Thymus (tissue), 14 donors: ENCODE measurements at places on chromosomes 4 and X. TPM values are rescaled to one million over a fixed set of nuclear protein-coding genes. Genes with fewer than 3 reads are reported as not detected.

GRCh38 chr4:7906171-7906701 lies 33.4 kb downstream of the AFAP1 start:
- H3K4me3 ChIP-seq, result no peak overlapping the region
- no peak overlapping the region for H3K27ac ChIP-seq
- H3K27me3 ChIP-seq, result no peaks in the 10 kb centered on the region
- no peak for DNase-seq
- no peaks in the 10 kb centered on the region for H3K36me3 ChIP-seq
- H3K4me1 ChIP-seq, result peaks cover 25% of the 10 kb centered on the region

GRCh38 chrX:24703185-24703494 lies 9.4 kb downstream of the POLA1 start:
- H3K4me1 ChIP-seq, result no peaks in the 10 kb centered on the region
- H3K27ac ChIP-seq, result no peak overlapping the region
- no peaks in the 10 kb centered on the region for H3K36me3 ChIP-seq

- no peak for DNase-seq
- H3K27me3 ChIP-seq, result no peaks in the 10 kb centered on the region
- no peak overlapping the region for H3K4me3 ChIP-seq
- no peak overlapping the region for H3K27ac ChIP-seq
- no peaks in the 10 kb centered on the region for H3K4me1 ChIP-seq
Measured at GRCh38 chrX:809081-809480, 178.5 kb downstream of the SHOX start.

GRCh38 chr4:101259876-101260275 lies 87.5 kb downstream of the PPP3CA start:
- no peak for DNase-seq
- no peaks in the 10 kb centered on the region for H3K36me3 ChIP-seq
- H3K27me3 ChIP-seq, result no peaks in the 10 kb centered on the region
- H3K4me1 ChIP-seq, result no peaks in the 10 kb centered on the region
- no peak overlapping the region for H3K27ac ChIP-seq

DNA sequence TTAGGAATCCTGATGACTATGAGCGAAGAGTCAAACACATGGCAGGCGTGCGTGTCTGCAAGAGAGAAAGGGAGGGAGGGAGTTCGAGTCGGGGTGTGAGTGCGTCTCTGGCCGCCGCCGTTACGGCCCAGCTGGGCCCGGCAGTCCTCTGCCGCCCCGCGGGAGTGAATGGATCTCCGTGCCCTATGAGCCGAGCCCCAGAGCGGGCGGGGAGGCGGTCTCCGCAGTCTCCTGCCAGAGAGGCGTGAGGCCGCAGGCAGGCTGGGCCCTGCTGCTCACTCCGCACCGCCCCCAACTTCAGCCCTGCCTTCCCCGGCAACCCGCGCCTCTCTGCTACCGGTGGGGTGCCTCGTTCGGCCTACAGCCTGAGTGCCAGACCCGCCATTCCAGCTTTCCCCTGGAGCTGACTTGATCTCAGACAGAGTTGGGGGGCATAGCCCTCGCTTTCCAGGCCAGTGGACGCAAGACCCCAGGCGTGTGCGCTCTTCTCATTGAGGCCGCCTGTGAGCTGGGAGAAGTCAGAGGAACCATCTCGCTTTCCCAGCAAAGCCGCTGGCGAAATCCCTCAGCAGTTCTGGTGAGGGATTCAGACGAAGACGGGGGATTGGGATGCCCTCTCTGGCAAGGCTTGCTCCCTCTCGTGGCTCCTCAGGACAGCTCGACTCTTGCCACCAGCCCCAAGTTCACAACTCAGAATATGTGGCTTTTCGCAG lies 1.4 kb downstream of the SLC16A2 start:
- H3K4me3 ChIP-seq, result no peak overlapping the region
- no peaks in the 10 kb centered on the region for H3K36me3 ChIP-seq
- H3K27me3 ChIP-seq, result no peaks in the 10 kb centered on the region
- DNase-seq, result no peak

GRCh38 chr4:114879916-114880669 lies 233.3 kb downstream of the NDST4 start:
- DNase-seq, result no peak
- no peaks in the 10 kb centered on the region for H3K36me3 ChIP-seq
- no peaks in the 10 kb centered on the region for H3K27me3 ChIP-seq
- no peaks in the 10 kb centered on the region for H3K4me1 ChIP-seq
- H3K4me3 ChIP-seq, result no peak overlapping the region
- H3K27ac ChIP-seq, result no peak overlapping the region

- no peaks in the 10 kb centered on the region for H3K4me1 ChIP-seq
- no peak for DNase-seq
- no peaks in the 10 kb centered on the region for H3K27me3 ChIP-seq
- H3K27ac ChIP-seq, result no peak overlapping the region
- no peak overlapping the region for H3K4me3 ChIP-seq
Measured at GRCh38 chr4:67035986-67036385, 509.3 kb downstream of the CENPC start.

DNA sequence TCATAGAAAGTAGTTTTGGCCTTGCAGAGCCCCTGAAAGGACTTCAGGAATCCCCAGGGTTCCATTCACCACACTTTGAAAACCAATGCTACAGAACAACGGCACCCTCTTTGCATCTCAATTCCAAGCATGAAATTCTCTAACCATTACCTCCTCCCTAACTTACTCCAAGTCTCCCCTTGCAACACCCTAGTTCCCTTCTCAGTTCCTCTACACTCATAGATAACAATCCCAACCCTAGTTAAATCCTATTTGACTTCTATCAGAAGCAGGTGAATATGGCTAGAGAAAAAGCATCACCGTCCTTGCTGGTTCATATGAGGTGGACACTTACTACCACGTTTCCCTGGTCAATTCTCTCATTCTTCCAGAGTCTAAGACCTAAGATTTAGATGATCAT lies 2.4 kb downstream of the RCHY1 start:
- no peaks in the 10 kb centered on the region for H3K36me3 ChIP-seq
- H3K4me1 ChIP-seq, result peaks cover 20% of the 10 kb centered on the region
- H3K4me3 ChIP-seq, result no peak overlapping the region
- DNase-seq, result no peak
- no peaks in the 10 kb centered on the region for H3K27me3 ChIP-seq
- H3K27ac ChIP-seq, result no peak overlapping the region

GRCh38 chr4:12729384-12729783 lies 754.8 kb downstream of the RAB28 start:
- no peak overlapping the region for H3K4me3 ChIP-seq
- H3K36me3 ChIP-seq, result no peaks in the 10 kb centered on the region
- no peak for DNase-seq
- no peak overlapping the region for H3K27ac ChIP-seq
- no peaks in the 10 kb centered on the region for H3K27me3 ChIP-seq

GRCh38 chr4:689723-690122 lies 772 bp upstream of the SLC49A3 start:
- no peak overlapping the region for H3K27ac ChIP-seq
- peaks cover 3% of the 10 kb centered on the region for H3K4me1 ChIP-seq
- no peaks in the 10 kb centered on the region for H3K36me3 ChIP-seq
- no peak overlapping the region for H3K4me3 ChIP-seq

The MAGEA2 gene
- not detected for total RNA-seq

The NPY1R gene
- 2.7 TPM for total RNA-seq

The ITM2A gene
- 679 TPM for total RNA-seq

The OPN1MW3 gene
- total RNA-seq, result not detected

The TKTL2 gene
- total RNA-seq, result not detected

The CPLX1 gene
- total RNA-seq, result 3.5 TPM

The ADAM29 gene
- not detected for total RNA-seq

The CLIC2 gene
- total RNA-seq, result 17.5 TPM

The FAAH2 gene
- total RNA-seq, result 24.5 TPM

The DUX4 gene
- total RNA-seq, result not detected

The GUCY1B1 gene
- total RNA-seq, result 7.2 TPM
